ENCODE measurements at places on chromosomes 5 and 9. TPM values are rescaled to one million over a fixed set of nuclear protein-coding genes. Genes with fewer than 3 reads are reported as not detected.
A peak's percentile ranks its signal among the peaks of the same experiment; 100 is the strongest.

- H3K27ac ChIP-seq, result no peak overlapping the region
- DNase-seq, result no peak
- H3K4me1 ChIP-seq, result no peaks in the 10 kb centered on the region
These were observed 112.5 kb upstream of the SLIT3 start for GRCh38 chr5:169413416-169413815.

DNA sequence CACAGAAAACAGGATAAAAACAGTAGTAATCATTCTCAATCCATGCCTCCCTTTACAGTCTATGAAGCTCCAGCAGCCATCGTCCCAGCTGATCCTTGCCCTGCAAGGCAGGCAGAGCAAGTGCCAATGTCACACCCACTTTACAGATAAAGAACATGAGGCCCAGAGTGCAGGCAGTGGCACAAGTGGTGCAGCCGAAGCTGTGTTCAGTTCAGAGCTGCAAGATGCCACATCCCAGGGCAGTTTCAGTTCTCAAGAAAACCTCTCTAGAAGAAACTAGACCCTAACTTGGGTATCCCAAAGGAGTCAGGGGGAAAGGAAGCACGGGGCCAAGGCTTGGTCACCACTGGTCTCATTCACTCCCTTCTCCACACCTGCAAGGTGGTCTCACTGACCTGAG is 34.6 kb upstream of the CPLX2 start:
- DNase-seq, result no peak
- no peak overlapping the region for H3K4me3 ChIP-seq
- H3K27ac ChIP-seq, result no peak overlapping the region
- H3K4me1 ChIP-seq, result peaks cover 12% of the 10 kb centered on the region
- no peaks in the 10 kb centered on the region for H3K27me3 ChIP-seq

DNA sequence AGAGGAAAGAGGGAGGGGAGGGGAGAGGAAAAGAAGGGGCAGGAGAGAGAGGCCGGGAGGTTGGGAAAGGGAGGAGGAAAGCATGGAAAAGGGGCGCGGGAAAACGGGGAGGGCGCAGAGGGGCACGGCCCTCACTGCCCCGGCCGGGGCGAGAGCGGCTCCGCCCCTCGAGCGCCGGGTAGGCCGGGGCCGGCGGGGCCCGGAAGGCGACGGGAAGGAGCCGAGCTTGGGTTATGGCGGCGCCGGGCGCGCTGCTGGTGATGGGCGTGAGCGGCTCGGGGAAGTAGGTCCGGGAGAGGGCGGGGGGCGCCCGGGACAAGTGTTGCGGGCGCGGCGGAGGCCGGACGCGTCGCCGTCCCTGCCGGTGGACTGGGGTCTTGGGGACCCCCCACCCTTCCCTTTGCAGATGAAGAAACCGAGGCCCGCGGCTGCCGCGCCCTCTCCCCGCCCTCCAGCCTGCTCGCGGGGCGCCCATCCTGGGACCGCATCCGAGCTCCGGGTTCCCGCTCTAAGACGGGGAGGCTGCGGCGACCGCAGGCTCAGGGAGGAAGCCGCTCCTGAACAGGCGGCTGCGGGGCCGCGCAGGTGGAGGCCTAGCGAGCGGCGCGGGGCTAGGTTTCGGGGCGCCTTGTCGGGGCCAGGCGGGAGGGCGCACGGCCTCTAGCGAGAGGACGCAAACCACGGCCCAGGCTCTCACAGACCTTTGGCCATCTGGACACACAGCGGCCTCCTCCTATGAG is at the start of gene IDNK:
Gene IDNK, plus strand, starts transcription at position 205 of the 740 bp plus-strand sequence. Its CDS starts 29 bp downstream, at position 234.
- peak; percentile 78 for DNase-seq
- no peaks in the 10 kb centered on the region for H3K4me1 ChIP-seq
- H3K27ac ChIP-seq, result no peak within 1 kb of the TSS
- H3K27me3 ChIP-seq, result no peaks in the 10 kb centered on the region

CDKN2A gene
- total RNA-seq, result 0.69 TPM

DNA sequence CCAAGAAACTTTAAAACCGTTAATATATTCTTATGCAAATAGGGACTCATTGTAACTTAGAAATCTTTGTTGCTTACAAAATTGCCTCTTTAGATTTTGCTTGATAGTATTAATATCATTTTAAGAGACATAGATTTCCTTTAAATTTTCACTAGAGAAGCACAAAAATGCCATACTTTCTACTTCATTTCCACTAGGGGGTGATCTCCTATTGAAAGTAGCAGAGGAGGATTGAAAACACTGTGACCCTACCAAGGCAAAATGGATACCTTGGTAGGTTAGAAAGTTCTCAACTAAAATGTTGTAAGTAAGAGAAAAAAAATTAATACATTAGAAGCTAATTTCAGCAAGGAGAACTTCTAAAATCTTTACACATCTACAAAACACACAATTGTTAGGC is 204.9 kb downstream of the CHSY3 start:
- no peaks in the 10 kb centered on the region for H3K27me3 ChIP-seq
- H3K36me3 ChIP-seq, result no peaks in the 10 kb centered on the region
- H3K4me3 ChIP-seq, result no peak overlapping the region
- H3K27ac ChIP-seq, result no peak overlapping the region
- H3K4me1 ChIP-seq, result no peaks in the 10 kb centered on the region

DNA sequence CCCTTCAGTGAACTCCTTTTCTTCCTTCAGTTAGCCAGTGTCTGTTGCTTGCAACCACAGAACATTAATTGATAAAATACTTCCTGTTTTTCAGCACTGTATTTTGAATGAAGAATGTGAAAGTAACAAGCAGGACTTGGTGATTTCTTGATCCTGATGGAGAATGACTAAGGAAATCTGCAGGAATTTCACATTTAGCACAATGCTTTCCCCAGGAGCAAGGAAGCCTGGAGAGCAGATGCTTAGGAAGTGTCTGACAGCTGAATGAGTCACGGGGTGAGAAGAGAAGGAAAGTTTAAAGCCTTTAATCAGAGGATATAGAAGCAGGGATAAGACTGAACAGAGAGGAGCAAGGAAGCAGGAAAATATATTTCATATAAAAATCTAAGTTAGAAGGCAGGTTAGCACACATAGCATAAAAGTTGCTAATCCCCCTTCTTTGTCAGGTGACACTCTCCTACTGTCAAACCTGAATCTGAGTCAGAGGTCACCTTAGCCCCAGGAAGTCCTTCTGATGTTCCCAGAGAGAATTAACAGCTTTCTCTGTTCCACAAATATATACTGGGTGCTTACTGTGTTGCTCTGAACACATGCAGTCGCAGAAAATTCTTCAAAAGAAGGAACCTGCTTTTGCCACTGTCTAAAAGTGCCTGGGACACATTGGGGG is 59.7 kb downstream of the GNA14 start:
- no peak overlapping the region for H3K4me3 ChIP-seq
- no peak for DNase-seq
- H3K27ac ChIP-seq, result no peak overlapping the region
- peaks cover 3% of the 10 kb centered on the region for H3K4me1 ChIP-seq

DNA sequence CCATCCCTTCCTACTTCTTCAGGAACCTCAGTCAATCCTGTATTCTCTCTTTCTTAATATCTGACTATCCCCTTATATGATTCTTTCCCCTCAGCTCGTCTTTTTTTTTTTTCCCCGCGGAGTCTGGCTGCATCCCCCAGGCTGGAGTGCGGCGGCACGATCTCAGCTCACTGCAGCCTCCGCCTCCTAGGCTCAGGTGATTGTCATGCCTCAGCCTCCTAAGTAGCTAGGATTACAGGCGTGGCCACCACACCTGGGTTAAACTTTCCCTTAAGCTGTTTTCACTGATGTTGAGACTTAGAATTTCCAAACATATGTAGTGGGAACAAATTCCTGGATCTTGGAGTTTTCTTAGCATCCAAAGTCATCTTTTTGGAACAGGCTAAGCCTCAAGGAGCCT is 13.3 kb upstream of the RUSC2 start:
- H3K27me3 ChIP-seq, result no peaks in the 10 kb centered on the region
- no peak for DNase-seq
- H3K4me3 ChIP-seq, result no peak overlapping the region
- H3K27ac ChIP-seq, result no peak overlapping the region
- H3K36me3 ChIP-seq, result no peaks in the 10 kb centered on the region

DNA sequence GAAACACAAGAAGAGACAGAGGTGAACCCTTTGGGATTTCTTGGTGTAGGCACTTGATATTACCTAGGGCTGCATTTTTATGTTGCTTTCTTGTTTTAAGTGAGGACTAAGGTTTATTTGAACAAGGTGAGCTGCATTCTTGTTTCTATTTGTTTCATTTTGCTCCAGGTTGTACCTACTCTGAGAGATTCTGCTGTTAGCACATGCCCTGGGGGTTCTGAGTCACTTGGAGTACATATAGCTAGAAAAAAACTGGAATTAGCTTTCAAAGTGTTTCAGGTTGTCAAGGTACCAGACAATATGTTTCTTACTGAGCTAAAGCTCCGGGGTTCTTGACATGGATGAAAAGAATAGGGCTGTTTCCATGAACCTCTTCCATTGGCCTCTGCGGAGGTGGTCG is 299.4 kb downstream of the ICE1 start:
- DNase-seq, result no peak
- no peaks in the 10 kb centered on the region for H3K27me3 ChIP-seq
- no peak overlapping the region for H3K4me3 ChIP-seq
- H3K36me3 ChIP-seq, result no peaks in the 10 kb centered on the region
- no peak overlapping the region for H3K27ac ChIP-seq

DNA sequence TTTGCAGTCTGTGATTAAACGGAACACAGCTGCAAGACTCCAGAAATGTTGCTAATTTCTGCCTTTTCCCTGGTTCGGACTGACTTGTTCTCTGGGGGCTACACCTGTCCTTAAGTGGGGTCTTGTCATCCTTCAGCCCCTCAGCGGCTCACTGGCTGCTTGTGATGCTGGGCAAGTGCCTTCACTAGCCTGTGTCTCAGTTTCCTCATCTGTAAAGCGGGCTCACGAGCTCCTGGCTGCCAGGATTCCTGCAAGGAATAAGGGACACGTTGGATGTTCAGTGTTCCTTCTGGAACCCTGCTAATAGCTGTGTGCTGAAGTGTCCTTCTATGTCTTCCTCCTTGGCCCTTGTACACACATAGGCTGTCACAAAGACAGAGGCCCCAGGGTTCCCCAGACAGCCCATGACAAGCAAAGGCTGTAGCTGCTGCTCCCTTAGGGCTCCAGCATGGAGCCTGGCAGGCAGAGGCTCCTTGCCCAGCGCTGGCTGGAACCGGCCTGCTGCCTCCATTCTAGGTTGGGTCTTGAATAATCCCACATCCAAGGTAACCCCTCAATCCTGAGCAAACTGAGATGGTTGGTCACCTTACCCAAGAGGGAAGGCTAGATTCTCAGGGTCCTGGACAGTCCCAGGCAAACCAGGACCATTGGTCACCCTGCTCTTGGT is 116.1 kb downstream of the GAPVD1 start:
- no peaks in the 10 kb centered on the region for H3K36me3 ChIP-seq
- no peak for DNase-seq
- H3K27ac ChIP-seq, result no peak overlapping the region
- no peak overlapping the region for H3K4me3 ChIP-seq
- H3K27me3 ChIP-seq, result no peaks in the 10 kb centered on the region

- H3K27me3 ChIP-seq, result no peaks in the 10 kb centered on the region
- H3K4me1 ChIP-seq, result no peaks in the 10 kb centered on the region
- no peak for DNase-seq
- H3K36me3 ChIP-seq, result no peaks in the 10 kb centered on the region
These were observed 105.2 kb downstream of the LIFR start for GRCh38 chr5:38451074-38451725.

GRM6 gene
- not detected for total RNA-seq

IL13 gene
- total RNA-seq, result not detected

DNA sequence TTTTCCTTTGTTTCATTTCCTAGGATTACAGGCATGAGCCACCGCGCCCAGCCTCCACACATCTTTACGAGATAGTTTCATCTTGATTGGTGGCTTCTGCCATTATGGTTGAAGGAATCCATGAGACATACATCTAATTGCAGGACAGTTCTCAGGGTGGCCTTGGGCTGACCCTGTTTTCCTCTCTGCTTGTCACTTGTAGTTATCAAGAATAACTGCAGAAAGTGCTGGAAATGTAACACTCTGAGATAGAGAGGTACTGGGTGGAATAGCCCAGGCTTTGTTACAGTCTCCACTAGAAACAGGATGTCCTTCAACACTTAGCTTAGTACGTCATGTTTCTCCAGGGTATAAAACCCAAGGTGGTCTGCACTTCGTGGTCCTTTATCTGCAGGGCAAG is 10.7 kb downstream of the UGT3A2 start:
- H3K4me1 ChIP-seq, result no peaks in the 10 kb centered on the region
- H3K36me3 ChIP-seq, result no peaks in the 10 kb centered on the region
- no peak overlapping the region for H3K27ac ChIP-seq
- H3K4me3 ChIP-seq, result no peak overlapping the region
- no peaks in the 10 kb centered on the region for H3K27me3 ChIP-seq

CFAP90 gene
- 0.39 TPM for total RNA-seq

DNA sequence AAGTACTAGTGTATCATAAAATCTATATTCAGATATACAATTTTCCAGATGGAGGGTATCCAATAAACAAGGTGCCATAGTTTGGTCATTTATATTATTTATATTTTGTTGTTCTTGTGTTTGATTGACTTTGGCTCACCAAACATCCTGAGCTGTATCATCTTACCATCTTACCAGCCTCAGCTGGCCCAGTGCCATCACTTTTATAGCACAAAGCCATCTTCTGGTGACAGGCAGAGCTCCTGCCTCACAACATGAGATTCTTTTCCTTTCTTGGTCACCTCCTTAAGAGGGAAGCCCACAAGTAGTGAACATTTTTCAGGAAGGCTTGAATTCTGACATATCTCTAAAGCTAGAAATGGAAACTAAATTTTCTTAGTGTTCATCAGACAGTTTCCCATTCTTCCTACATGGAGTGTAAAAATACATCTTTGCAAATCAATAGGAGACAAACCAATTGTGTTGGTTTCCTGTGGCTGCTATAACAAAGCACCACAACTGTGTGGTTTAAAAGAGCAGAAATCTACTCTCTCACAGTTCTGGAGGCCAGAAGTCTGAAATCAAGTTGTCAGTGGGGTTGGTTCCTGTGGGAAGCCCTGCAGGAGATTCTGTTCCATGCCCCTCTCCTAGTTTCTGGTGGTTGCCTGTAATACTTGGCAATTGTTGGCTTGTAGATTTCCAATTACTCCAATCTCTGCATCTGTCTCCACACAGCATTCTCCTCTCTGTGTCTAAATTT is 341.8 kb downstream of the MAN2A1 start:
- no peaks in the 10 kb centered on the region for H3K27me3 ChIP-seq
- H3K27ac ChIP-seq, result no peak overlapping the region
- no peak for DNase-seq
- no peak overlapping the region for H3K4me3 ChIP-seq
- H3K4me1 ChIP-seq, result no peaks in the 10 kb centered on the region
- H3K36me3 ChIP-seq, result no peaks in the 10 kb centered on the region

DRD1 gene
- total RNA-seq, result 0.19 TPM

DNA sequence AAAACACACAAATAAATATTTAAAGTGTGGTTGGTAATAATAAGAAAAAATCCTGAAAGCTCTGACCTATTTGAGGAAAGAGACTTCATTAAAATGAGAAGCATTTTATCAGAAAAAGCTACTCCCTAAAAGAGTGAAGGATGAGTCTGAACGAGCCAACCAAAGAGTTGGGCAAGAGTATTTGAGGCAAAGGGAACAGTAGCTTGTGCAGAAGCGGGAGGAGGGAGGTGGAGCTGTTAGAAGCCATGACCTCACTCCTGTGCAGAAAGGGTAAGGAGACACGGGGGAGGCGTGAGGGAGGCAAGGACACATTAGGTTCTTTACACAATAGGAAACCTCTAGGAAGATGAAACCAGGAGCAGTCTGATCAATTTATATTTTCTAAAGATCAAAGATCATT is 29.4 kb downstream of the SH3RF2 start:
- DNase-seq, result no peak
- no peak overlapping the region for H3K4me3 ChIP-seq
- no peaks in the 10 kb centered on the region for H3K27me3 ChIP-seq
- no peak overlapping the region for H3K27ac ChIP-seq

BTNL8 gene
- total RNA-seq, result 0.48 TPM
